CD14-positive monocyte (primary cell): ENCODE measurements at places on chromosomes 2 and 18.

GRCh38 chr2:164917296-164917903 lies 37.9 kb downstream of the SLC38A11 start:
- DNase-seq, result no peak

GRCh38 chr2:74648009-74648443 lies at the start of gene M1AP:
TSS of gene M1AP (minus strand) at chr2:74648330. CDS start at chr2:74640275, 8,055 bp downstream.
- no peak for DNase-seq

DNA sequence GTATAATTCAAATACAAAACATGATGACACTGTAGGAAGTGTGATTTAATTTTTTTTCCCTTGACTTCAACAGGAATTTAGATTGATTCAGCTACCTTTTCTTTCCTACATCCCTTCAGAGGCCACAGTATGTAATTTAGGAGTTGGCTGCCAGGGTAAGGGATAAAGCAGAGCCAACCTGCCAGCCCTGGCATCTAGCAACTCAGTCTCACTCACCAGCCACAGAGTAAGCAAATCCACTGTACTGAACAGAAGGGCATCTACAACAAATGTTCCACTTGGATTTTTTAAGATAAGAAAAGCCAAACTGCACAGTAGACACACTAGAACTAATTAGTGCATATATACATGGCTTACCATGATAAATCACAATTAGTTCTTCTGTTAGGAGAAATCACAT lies 54.3 kb upstream of the PEX13 start:
- no peak for DNase-seq

GRCh38 chr2:72032481-72033041 lies 115.1 kb downstream of the CYP26B1 start:
- DNase-seq, result no peak

GRCh38 chr2:166627893-166628292 lies 133.8 kb upstream of the SCN7A start:
- DNase-seq, result no peak

- DNase-seq, result no peak
Observed at GRCh38 chr2:220215785-220216184, 588.4 kb downstream of the SLC4A3 start.

GRCh38 chr2:24920098-24920808 lies at the start of gene ADCY3:
TSS of gene ADCY3 (minus strand) at chr2:24920237. CDS start at chr2:24918987, 1,250 bp downstream.
- peak; percentile 15 for DNase-seq

DNA sequence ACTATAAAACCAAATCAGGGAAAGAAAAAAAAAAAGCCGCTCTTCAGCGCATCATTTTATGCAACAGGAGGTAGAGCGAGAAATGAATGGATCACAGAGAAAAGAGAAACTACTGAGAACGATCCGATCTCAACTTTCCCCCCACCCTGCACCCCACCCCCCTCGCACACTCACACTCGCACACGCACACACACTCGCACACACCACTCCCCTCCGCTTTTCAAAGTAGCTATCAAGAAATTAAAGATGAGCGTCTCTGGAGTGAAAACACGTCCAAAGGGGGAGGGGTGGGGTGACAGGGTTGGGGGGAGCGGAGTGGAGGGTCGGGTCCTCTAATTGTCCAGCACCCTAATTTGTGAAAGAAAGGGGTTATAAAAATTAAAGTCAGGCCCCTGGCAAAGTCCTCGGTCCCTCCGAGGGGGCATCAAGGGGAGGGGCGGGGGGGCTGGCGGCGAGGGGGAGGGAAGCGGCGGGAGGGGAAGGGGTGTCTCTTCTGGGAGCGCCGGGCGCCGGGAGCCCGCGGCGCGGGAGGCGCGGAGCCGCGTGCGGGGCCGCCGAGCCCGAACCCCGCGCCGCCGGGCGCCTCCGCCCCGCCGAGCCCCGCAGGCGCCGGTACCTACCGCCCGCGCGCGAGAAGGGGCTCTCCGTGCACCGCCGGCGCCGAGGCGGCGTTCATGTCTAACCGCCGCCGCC lies 428 bp downstream of the TCF4 start:
- DNase-seq, result no peak

GRCh38 chr2:69065735-69066336 lies 52.9 kb downstream of the ANTXR1 start:
- no peak for DNase-seq

GRCh38 chr18:48597671-48598070 lies 58.8 kb downstream of the CTIF start:
- no peak for DNase-seq

- DNase-seq, result no peak
Observed at GRCh38 chr18:48292229-48292628, 117.0 kb downstream of the ZBTB7C start.

- no peak for DNase-seq
Observed at GRCh38 chr2:119246884-119247843, 23.5 kb downstream of the STEAP3 start.

DNA sequence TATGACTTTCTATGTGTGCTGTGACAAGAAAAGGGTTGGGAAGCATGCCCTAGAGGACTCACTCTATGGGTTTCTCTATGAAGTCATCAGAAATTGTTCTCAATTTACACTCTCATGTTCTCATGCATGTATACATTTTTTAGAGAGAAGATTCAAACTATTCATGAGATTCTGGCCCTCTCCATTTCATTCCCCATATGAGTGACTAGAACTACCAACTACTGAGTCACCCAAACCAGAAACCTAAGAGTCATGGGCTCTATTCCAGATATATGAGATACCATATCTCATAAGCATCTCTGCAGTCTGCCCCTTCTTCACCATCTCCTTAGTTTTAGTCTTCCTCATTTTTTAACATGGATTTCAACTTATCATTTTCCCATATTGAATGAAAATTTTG lies 87.7 kb downstream of the EXOC6B start:
- DNase-seq, result no peak

DNA sequence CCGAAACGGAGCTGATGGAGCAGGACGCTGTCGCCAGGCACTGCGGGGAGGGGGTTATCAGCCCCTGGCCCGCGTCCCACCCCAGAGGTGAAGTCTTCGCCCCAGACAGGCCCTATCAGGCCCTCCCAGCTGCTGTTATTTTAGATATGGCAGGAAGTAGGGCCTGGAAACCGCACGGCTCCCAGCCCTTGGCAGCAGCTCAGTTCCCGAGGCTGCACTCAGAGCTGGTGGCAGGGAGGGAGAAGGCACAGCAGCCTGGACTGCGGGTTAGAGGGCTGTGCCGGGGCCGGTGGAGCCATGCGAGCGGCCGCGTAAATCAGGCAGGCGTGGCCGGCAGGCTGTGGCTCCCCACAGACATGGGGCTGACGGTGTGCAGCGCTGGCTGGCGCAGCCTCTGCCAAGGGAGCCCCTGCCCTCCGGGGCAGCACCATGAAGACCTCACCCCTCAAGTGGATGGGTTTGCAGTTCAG lies 111.4 kb downstream of the NFATC1 start:
- DNase-seq, result peak; percentile 4

DNA sequence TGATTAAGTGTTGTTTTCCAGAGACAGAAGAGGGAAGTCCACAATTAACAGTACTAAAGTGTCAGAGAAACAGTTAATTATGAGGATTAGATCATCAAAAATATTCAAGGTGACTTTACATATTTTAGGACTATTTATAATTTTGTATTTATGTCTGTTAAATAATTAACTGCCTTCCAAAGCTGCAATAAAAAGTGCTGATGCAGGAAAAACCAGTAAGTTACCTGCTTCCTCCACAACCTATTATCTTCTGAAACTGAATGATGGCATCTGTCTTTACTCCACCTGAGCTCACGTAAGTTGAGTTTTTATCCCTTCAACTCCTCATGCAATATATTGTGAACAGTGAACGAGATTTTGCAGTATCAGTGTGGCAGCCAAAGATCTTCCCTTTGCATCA lies 570.7 kb downstream of the THSD7B start:
- DNase-seq, result no peak

GRCh38 chr2:226911932-226912331 lies 76.1 kb downstream of the RHBDD1 start:
- no peak for DNase-seq

DNA sequence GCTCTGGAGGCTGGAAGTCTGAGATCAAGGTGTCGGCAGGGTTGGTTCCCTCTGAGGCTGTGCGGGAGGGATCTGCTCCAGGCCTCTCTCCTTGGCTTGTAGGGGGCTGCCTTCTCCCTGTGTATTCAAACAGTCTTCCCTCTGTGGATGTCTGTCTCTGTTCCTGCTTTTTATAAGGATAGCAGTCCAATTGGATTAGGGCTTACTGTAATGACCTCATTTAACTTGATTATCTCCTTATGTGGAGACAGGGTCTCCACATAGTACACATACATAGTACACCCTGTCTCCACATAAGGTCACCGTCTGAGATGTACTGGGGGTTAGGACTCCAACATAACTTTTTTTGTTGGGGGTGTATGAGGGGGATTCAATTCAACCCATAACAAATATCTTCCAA lies 30.5 kb downstream of the TCF7L1 start:
- DNase-seq, result no peak

DNA sequence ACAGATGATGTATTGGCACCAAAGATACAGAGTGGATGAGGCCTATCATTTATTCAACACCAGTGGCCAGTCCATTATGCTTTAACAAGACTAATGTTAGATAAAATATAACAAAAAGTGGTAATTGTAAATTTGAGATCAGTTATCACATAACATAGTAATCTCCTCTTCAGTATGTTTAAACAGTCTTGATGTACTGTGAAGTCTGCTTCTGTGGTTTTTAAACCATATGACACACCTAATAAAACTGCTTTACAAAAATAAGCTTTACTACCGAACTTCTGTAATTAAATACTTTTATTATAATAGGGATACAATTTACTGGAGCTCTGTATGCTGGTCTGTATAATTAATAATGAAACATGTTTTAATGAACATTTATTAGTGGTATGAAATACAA lies 2156.1 kb upstream of the CELF4 start:
- DNase-seq, result no peak

DNA sequence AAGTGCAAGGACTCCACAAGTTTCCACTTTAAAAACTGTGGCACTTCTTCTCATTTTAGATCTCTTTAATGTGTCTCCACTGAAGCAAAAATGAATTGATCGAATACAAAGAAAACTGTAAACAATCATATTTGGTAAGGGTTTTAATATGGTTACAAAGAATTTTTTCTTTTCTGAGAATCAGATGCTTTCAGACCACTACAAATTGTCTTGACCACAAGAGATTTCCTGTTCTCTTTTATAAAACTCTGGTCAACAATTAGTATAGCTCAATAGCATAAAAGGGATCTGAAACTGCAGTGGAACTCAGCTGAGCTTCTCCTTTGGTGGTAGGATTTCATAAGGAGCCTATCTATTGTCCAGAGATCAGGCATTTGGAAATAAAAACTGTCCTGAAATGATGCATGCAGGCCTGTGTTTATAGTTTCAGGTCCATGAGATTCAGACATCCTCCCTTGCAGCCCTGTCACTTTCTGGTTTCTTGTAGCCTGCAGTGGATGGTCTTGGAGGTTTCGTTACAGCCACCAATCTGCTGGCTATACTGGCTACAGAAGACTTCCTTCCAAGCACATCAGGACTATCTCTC lies 120.0 kb downstream of the DOCK10 start:
- DNase-seq, result peak; percentile 94

DNA sequence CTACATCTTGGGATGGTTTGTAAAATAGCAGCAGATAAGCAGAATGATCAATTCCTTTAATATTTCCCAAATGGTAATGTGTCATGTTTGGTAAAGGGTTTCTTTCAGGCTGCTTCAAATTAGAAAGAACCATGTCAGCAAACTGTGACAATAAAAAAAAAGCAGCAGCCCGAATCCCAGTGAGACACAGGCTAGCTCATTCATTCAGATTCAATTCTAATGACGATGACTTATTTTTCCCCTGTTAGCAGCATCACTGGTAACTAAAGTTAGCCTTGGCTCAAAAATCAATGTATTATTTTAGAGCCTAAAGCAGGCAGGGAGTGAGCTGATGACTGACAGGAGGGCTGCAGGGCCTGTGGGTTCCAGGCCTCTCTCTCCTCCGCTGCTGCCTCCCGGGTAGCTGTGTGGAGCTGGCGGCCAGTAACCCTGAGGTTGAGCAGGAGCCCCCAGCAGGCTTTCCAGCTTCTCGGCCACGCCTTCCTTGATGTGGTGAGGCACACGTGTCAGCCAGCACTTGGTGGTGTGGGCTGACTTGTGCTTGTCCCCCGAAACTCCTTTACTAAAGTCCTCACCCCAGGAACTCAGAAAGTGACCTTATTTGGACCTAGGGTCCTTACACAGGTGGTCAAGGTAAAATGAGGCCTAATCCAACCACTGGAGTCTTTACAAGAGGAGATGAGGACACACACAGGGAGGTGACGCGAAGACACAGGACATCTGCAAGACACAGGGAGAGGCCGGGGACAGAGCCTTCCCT lies 120.5 kb upstream of the HS6ST1 start:
- DNase-seq, result no peak

- DNase-seq, result no peak
Observed at GRCh38 chr2:12903272-12903671, 186.5 kb downstream of the TRIB2 start.

DNA sequence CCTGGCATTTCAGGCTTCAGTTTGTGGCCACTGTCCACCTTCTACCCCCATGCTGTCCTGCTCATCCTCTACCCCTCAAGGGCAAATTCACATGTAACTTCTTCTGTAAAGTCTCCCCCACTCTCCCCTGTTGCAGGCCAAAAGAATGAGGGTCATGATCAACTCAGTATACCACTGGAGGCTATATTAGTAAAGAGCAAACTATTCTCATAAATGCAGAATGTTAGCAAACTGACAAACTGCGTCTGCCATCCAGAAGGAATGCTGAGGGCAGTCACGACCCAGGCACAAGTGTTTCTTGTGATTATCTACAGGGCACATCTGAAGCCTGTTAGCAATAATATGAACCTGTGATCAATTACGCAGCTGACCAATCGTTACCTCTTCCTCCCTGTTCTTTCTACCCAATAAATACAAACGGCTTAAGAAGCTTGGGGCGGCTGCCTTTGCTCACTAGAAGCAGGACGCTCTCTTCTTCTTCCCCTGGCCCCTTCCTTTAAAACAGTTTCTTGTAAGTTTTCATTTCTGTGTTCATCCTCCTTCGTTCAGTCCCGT lies 58.3 kb downstream of the SEPTIN10 start:
- DNase-seq, result no peak

DNA sequence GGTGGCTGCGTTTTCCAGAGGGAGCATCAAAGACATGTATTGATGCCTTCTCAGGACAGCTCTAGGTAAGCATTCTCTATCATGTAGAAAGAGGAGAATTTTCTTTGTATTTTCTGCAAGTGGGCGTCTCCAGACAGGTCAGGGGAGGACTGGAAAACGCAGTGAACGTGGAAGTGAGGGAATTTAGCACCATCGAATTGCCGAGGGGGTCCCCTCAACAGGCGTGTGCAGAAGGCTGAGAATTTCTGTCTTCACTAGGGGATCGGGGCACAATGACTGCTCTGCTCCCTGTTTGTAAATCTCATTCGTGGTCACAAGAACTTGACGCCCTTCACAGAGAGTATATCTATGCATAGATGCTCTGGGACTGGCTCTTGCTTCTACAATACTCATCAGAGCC lies 5.0 kb upstream of the NTSR2 start:
- DNase-seq, result no peak

- DNase-seq, result no peak
Observed at GRCh38 chr2:198213253-198213652, 408.9 kb downstream of the PLCL1 start.

DNA sequence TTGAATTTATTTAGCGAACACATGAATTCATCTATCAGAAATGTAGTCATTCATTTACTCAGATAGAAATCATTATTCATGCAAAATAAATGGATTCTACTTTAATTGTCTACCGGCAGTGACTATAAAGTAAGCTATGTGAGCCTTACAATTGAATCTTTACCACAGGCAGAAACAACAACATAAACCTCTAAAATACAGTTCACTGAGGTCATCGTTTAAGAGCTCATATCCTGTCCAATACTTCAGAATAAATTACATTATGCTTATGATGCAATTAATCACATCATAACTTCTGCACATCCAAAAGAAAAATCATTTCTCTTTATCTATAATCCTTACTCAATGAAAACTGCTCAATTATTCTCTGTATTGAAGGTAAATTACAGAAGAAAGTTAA lies 244.7 kb downstream of the HNMT start:
- no peak for DNase-seq
